ENCODE measurements at places on chromosomes 2 and 18.

- DNase-seq, result no peak
These were observed 87.6 kb upstream of the NFU1 start for GRCh38 chr2:69524799-69525198.

- no peak for DNase-seq
These were observed 196.0 kb downstream of the TMEM163 start for GRCh38 chr2:134522496-134523455.

- DNase-seq, result no peak
These were observed 43.1 kb downstream of the TTN start for GRCh38 chr2:178764097-178764496.

DNA sequence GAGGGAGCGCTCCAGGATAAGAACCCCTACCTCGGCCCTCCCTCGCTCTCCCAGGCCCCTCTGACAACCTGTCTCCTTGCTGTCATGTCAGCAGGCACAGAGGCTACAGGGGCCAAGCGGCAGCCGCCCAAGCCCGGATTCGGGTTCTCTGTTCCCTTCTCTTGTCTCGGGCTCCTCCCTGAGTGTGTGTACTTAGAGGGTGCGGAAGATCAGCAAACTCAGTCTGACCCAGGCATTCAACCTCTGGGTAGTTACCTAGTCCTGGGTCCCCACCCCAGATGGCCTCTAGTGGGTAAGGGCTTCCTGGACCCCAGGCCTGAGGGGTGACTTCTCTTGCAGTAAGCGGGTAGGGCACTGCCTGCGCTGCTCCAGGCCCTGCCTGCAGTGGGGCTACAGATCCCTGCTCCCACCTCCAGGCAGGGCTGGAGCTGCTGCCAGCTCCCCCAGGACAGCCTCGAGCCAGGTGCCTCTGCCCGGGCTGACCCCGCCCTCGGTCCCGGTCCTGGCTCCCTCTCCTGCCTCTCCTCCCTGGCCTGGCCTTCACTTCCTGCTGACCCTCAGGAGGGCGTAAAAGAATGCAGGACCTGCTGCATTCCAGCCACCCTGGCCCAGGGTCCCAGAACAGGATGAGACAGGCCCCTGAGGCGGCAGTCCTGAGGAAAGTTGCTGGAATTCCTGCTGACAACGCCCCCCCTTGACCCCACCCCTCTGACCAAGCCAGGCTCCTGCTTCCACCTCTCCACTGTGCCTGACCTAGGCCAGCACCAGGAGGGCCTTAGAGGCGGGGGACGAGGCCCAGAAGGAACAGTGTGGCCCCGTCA lies 22.0 kb downstream of the GPC1 start:
- DNase-seq, result no peak

- no peak for DNase-seq
These were observed 353.7 kb downstream of the RAD51AP2 start for GRCh38 chr2:17164550-17164949.

DNA sequence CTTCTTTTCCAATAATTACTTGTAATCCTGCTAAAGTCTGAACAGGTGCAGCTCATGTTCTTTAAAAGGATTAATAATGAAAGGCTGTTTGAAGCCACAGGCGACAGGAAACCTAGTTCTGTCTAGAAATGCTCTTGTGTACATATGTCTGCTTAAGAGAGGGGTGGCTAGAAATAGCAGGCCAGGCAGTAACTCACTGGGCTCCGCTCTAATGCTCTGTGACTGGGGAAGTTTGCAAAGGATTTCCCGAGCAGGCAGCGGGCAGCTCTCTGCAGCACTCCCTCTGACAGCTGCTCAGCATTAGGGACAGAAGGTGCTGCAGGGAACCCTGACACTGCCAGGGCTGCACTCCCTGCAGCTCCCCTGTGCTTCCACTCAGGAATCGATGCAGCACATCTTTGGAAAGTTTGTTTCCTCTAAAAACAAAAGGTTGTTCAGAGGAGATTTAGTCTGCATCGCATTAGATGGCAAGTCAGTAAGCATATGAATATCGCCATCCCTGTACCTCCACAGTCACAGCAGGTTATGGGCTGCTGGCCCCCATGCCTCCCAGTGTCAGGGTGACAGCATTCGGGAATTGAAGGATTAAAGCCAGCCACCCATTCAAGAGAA lies 33.1 kb upstream of the TTC39C start:
- no peak for DNase-seq

GRCh38 chr18:67728364-67728763 lies 211.8 kb upstream of the DSEL start:
- DNase-seq, result no peak

DNA sequence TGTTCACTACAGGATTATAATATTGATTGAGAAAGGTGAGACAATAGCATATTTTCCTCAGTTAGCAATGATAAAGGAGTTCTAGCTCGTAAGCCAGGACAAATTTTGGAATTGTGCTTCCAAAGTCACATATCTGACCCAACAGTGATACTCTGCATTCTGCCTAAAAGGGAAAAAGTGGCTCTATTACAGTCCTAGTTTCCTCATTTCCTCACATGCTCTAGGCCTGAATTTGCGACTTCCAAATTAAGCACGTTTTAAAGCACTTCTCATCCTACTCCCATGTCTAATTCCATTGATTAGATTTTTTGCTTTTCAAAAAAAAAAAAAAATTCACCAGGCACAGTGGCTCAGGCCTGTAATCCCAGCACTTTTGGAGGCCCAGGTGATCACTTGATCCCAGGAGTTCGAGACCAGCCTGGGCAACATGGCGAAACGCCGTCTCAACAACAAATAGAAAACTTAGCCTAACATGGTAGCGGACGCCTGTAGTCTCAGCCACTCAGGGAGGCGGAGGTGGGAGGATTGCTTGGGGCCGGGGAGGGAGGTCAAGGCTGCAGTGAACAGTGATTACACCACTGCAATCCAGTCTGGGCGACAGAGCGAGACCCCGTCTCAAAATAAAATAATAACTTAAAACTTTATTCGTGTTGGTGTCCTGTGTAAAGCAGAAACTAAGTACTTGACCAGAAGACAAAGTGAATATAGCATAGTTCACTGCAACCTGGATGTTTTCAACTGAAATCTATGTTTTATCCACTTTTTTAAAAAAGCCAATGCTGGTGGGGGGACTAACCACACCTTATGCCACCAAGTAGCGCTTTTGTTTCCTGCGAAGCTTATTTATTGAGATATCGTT lies 1.5 kb downstream of the ESCO1 start:
- no peak for DNase-seq

DNA sequence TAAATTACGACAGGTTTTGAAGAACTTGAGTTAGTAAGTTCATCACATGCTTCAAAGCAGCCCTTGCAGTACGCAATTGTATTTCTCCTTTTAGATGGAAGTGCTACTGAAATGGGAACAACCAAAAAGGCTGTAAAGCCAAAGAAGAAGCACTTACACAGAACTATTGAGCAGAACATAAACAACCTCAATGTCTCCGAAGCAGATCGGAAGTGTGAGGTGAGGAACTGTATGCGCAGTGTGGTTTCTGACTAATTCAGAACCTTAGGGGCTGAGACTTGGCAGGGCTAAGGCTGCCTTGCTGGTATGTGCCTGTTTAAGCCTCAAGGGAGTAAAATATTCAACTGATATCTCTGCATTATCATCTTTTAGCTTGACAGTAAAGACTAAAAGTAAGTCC lies 8.4 kb downstream of the NCAPH start:
- no peak for DNase-seq

DNA sequence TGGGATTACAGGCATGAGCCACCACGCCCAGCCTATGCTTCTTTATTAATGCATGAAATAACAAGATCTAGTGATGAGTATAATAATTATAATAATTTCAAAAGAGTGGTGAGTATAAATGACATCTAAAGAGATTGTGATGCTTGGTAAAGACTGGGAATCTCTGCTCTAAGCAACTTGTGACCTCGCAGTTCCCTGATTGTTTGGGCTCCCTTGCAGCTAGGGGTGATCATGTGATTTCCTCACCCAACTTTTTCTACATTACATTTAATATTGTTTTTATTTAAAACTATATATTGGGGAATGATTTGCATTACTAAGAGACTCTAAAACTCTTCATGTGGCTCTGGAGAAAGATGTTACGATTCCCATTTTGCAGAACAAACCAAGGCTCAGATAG lies 4.1 kb upstream of the PPM1B start:
- DNase-seq, result no peak

GRCh38 chr2:239259173-239259572 lies 141.6 kb downstream of the HDAC4 start:
- DNase-seq, result no peak

- DNase-seq, result no peak
These were observed 13.7 kb downstream of the RBBP8 start for GRCh38 chr18:22946846-22947245.

DNA sequence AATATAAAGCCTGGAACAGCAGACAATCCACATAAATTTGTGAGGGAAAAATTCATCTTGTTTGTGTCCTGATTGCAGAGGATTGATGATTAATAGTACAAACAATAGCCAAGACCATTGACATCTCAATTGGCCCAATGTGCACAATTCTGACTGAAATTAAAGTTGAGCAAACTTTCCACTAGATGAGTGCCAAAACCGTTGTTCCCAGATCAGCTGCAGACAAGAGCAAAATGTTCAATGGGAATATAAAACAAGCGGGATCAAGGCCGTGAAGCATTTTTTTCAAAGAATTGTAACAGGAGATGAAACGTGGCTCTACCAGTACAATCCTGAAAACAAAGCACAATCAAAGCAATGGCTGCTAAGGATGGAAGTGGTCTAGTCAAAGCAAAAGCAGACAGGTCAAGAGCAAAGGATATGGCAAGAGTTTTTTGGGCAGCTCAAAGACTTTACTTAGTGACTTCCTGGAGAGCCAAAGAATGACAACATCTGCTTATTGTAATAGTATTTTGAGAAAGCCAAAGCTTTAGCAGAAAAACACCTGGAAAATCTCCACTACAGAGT lies 55.9 kb upstream of the KIF5C start:
- DNase-seq, result no peak

DNA sequence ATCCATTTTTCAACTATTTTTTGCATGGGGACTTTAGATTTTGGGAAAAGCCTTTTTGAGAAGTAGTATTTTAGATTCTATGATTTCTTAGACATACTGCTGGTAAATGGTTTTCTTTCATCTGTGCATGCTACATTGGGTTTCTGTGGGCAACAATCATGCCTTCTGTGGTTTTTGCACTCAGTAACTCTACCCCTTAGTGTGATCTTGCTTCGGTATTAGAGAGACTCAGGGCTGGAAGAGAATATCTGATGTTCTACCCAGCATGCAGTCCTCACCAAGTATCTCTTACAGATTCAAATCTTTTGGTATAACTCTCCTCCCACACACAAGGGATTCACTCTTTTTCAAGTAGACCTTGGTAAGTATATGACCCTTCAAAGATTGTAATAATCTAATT lies 183.0 kb downstream of the PMAIP1 start:
- no peak for DNase-seq

DNA sequence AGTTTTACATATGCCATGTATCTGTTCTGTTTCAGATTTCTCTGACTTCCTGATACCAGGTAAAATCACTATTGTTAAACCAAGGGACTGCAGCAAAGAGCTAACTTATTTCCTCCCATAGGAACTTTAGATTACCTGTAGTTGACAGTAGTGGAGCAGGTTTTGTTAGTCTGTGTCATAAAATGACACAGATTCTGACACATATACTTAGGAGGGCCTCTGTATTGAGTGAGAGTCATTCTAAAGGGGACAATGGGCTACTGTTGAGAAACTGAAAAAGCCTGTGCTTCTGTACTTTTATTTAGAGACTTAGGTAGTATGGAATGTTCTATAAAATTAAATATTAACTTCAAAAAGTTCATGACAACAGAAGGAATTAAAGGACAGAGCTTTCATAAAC lies 48.2 kb downstream of the KCMF1 start:
- no peak for DNase-seq

GRCh38 chr2:235347691-235348090 lies 146.2 kb upstream of the AGAP1 start:
- no peak for DNase-seq

GRCh38 chr2:222410534-222410933 lies 13.8 kb upstream of the SGPP2 start:
- no peak for DNase-seq

All from bone marrow (tissue), 2 donors.